GM12864 (cell line): ENCODE measurements at places on chromosomes 1 and 21.

DNA sequence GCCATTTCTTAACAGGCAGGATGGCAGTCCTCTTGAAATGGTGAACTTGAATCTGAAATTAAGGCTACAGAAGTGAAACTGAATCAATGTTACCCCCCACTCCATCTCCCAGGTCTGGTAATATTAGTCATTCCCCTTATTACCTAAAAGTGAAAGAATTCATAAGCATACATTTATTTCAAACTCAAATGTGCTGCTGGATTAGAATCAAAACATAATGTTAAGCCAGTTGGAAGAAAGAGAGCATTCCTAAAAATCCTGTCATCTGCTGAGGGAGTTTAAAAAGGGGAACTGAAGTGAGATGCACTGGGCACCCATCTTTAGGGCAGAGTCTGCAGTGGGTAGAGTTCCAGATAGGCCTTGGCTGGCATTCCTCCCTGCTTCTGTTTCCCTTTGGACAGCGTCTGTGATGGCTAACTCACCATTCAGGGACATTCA, 17.4 kb downstream of the KIAA0319L start:
- DNase-seq = no peak

DNA sequence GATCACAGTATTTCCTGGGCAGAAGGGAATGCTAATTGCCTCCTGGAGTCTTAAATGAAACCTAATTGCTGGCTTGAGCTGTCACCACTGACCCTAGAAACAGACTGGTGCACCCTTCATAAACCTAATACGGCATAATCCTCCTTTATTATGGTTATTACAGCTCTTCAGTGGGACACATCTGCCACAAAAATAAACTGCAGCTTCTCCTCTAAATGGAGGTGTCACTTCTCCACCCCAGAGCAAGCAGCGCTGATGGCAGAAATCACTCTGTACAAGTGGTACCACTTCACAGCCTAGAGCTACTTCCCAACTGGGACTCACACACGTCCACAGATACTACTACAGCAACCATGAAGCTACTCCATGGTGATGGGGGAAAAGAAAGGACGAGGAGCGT, 11.1 kb downstream of the PTPN14 start:
- no peak for DNase-seq

GRCh38 chr1:21884456-21885235, 52.5 kb downstream of the HSPG2 start:
- no peak for DNase-seq

GRCh38 chr1:156815307-156815826, 1.3 kb downstream of the SH2D2A start:
- DNase-seq = no peak

GRCh38 chr1:16434501-16434900, 2.7 kb downstream of the SPATA21 start:
- DNase-seq = no peak

GRCh38 chr1:67190410-67190809, 24.2 kb downstream of the IL23R start:
- no peak for DNase-seq

DNA sequence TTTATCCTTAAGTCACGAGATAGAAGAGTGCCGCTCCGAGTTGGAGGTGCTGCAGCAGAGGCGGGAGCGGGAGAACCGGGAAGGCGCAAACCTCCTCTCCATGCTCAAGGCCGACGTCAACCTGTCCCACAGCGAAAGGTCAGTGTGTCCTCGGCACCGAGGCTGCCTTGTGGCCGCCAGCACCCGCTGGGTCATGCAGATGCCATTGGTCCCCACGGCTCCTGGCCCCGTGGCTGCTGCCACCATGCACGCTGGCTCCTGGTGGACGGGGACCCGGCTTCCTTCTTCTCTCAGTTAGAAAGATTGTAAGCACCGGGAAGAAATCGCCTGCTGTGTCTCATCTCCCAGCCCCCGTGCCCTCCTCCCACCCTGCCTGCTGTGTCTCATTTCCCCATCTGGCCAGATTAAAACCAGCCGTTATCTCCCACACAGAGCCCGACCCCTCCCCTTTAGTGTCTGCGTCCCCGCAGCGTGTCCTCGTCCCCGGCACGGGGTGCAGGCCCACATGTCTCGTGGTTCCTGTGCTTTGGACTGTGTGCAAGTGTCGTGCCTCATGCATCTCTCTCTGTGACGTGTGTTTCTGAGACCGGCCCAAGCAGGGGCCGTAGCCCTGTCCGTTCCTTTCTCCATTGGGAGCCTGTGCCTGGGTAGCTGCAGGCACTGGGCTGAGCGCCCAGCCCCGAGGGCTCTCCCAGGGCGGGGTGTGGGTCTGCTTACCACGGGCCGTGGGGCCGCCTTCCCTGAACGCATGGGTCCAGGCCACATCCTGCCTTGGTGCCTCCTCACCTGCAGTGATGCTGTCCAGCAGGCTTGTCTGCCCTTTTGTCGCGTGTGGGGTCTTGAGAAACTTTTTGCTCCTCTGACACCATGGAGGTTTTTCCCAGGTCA, 62.1 kb downstream of the PCNT start:
- no peak for DNase-seq

- DNase-seq = no peak
These were observed 17.6 kb downstream of the NFASC start for GRCh38 chr1:204888294-204888693.
